ENCODE measurements at places on chromosomes 16 and 17.

DNA sequence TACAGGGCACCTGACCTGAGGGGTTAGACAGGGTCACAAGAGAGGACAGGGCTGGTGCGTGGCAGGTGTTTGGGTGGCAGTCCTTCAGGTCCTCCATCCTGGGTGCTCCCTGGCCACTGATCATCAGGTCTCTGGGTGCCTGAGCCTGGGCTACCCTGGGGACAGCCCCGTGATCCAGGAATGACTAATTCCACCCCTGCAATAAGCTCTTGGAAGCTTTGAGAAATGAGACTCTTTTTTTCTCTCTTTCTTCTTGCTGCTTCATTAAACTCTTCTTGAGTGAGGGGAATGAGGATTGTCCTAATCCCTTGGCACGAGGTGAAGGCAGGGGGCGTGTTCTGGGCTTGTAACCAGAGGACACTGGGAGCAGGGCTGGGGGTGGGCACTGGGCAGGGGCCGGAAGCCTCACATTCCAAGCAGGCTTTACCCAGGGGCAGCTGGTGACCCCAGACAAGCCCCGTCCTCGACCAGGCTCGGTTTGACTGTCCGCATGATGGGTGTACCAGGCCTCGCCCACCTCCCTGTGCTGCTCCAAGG lies 21.4 kb upstream of the SPNS2 start:
- DNase-seq = no peak

DNA sequence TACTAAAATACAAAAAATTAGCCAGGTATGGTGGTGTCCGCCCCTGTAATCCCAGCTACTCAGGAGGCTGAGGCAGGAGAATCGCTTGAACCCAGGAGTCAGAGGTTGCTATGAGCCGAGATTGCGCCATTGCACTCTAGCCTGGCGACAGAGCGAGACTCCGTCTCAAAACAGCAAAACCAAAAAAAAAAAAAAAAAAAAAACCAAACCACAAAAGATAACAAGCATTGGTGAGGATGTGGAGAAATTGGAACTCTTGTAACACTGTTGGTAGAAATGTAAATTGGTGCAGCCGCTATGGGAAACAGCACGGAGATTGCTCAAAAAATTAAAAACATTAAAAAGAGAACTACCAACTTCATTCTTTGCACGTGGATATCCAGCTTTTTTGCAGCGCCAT lies 119.4 kb downstream of the OR1D5 start:
- DNase-seq = no peak

DNA sequence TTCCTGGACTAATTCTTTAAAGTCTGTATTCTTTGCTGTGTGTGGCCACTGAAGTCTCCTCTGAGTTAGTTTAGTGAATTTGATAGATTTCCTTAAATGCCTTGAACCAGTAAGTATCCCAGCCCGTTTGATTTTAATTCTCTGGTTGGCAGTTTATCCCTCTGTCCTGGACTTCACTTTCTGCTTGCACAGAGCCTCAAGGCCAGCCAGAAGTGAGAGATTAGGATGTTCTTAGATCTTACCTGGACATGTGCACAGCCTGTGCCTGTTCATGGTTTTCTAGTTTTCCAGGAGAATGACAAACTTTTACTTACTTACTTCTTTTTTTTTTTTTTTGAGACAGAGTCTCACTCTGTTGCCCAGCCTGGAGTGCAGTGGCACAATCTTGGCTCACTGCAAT lies 10.8 kb upstream of the SLC38A7 start:
- DNase-seq = no peak

DNA sequence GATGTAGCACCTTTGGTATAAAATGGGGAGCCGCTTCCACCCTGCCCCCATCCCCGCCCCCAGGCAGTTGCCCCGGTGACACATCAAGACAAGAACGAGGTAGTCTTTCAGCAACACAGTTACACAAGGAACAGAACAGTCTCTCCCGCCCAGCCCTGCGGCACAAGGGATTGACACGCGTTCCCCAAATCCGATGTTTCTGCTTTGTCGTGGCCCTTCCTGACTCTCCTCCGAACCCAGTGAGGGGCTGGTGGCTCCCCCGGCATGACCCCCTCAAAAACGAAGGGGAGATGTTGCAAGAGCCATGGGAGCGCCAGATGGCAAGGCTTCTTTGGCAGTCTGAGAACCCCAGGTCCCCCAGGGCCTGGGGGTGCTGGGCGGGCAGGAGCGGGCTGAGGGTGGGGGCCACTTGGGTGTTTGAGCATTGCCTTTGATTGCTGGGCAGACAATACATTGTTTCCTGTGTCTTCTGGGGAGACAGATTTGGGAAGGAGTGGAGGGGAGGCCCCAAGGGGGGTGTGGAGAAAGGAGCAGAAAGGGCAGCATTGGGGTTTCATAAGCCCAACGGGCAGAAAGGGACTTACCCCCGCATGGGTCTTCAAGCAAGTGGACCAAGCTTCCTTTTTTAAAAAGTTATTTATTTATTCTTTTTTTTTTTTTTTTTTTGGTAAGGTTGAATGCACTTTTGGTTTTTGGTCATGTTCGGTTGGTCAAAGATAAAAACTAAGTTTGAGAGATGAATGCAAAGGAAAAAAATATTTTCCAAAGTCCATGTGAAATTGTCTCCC lies 16.6 kb downstream of the COL1A1 start:
- DNase-seq = peak; percentile 4

- no peak for DNase-seq
Measured at GRCh38 chr16:87849419-87850008, 19.8 kb downstream of the SLC7A5 start.

DNA sequence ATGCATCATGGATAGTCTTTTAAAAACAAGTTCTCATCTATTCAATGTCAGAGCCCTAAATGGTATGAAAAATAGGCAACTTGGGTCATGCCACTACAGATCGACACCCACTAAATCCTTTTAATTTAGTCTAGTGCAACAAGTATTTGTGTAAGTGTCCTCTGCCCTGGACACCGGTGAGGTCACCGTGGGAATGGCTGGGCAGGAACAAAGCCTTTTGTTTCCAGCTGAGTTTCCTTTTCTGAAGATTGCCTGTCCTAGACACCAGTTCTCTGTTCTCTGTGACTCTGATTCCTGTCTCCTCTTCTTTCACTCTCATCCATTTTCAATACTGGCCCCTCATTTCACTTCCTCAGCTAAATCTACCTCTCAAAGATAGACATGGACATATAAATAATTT lies 446.5 kb downstream of the MAF start:
- DNase-seq = no peak

DNA sequence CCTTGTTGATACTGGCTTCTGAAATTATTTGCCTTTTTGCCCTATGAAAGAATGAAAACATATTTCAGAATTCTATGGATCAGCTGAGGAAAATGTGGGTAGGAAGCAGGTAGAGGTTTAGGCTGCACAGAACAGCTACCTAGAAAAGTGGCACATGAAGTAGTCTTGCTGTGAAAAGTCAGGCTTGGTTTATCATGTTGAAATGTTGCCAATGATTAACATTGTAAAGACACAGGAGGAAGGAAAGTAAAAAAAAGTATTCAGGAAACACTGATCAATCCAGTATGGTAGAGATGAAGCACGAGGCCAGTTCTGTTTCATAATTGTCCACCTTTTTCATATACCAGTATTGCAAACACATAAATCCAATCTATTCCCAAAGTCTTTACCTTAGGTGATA lies 29.9 kb downstream of the ABCA6 start:
- DNase-seq = no peak

- DNase-seq = peak; percentile 78
Measured at GRCh38 chr17:41510251-41511065, 5.0 kb upstream of the KRT13 start.

DNA sequence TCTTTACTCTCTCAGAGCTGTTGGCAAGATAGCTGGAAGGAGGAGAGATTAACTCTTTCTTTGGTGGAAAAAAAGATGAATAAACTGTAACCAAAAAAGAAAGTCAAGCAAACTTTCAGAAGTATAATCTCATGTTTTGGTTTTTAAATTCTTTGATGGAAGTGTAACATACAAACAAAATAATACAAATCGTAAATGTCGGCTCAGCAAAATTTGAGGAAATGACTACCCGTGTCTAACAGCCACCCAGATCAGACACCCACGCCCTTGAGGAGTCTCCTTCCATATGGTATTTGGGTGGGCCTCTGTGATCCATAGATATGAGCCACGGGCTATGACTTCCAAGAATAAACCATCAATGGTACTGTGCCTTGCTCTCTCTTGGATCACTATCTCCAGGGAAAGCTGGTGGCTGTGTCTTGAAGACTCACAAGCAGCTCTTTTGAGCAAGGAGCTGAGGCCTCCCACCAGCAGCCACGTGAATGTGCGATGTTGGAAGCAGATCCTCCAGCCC lies 9.6 kb upstream of the CD300C start:
- DNase-seq = no peak

DNA sequence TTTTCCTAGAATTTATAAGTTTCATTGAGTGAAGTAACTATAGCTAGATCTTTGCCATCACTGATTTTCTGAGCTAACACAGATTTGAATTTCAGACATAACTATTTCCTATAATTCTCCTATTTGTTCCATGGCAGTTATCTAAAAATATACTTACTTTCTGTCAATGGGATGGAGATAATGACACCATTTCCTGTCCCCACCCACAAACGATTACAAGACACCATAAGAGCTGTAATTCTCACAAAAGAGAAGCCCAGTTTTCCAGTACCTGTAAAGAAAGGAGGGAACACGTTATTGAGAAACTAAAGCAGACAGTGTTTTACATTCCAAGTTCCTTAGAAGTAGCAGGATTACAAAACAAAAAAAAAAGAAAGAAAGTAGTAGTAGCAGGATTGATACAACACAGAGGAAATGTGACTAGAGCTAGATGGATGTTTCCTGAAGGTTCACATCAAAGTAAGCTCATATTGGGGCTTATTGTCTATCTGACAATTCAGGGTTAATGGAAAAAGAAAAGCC lies 110.9 kb upstream of the TOB1 start:
- no peak for DNase-seq

- no peak for DNase-seq
Measured at GRCh38 chr17:32551186-32551955, 64.6 kb downstream of the CDK5R1 start.

Data from NCI-H1417 (cell line).